ENCODE measurements at places on chromosomes 3 and 15.
A peak's percentile ranks its signal among the peaks of the same experiment; 100 is the strongest.

DNA sequence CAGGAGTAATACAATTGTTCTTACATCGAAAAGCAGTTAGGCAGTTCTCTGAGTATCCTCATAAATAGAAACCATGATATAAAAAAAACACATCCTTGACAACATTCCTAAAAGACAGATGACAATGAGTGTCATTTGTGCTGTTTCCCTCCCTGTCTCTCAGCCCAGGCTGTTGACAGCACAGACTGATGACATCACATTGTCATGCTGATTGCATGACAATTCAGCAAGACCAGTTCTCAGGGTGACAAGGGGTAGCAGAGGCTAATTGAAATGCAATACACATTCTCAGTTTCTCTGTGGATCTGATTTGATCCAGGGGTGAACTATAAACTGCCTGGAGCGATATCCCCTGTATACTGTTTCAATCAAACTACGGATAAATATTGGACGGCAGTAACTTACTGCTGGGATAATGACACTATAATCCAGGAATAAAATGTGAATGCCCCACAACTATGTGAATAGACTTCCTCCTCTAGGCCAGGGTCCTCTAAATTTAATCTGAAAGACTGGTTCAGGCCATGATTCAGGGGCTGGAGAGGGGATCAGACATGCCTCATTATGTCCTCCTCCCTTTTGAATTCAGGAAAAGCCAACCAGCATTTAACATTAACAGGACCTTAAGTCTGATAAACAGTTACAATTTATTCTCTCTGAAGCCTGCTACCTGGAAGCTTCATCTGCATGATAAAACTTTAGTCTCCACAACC is 16.7 kb upstream of the EIF1B start:
- peak; percentile 86 for DNase-seq

GRCh38 chr3:106268696-106269095 is 399.9 kb upstream of the CBLB start:
- DNase-seq, result no peak

- no peak for DNase-seq
Measured at GRCh38 chr3:33322412-33322811, 45.2 kb downstream of the FBXL2 start.

DNA sequence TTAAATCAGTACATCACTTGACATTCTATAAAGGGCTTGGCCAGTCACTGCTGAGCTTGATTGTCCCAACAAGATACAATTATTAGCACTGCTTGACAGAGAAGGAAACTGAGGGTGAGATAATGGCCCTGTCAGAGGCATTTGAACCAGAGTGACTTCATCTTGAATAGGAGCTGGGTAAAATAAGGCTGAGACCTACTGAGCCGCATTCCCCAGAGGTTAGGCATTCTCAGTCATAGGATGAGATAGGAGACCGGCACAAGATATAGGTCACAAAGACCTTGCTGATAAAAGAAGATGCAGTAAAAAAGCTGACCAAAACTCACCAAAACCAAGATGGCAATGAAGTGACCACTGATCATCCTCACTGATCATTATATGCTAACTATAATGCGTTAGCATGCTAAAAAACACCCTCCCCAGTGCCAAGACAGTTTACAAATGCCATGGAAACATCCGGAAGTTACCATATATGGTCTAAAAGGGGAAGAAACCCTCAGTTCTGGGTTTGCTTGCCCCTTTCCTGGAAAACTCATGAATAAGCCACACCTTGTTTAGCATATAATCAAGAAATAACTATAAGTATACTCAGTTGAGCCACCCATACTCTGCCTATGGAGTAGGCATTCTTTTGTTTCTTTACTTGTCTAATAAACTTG is 239.1 kb upstream of the SETMAR start:
- DNase-seq, result no peak

DNA sequence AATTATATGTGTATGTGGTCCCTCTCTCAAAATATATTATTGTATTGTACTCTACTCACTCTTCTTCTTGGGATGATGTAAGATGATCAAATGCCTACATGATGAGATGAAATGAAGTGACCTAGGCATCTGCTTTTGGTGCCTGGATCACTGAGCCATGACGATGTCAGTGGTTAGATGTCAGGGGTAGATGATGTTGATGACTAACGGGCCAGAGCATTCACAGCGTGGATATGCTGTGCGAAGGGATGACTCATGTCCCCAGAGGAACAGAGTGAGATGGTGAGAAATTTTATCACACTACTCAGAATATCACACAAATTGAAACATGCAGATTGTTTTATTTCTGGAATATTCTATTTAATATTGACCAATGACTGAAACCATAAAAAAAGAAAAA is 233.9 kb upstream of the CADM2 start:
- DNase-seq, result no peak

GRCh38 chr3:177597311-177598096 is 400.2 kb upstream of the TBL1XR1 start:
- DNase-seq, result peak; percentile 70

DNA sequence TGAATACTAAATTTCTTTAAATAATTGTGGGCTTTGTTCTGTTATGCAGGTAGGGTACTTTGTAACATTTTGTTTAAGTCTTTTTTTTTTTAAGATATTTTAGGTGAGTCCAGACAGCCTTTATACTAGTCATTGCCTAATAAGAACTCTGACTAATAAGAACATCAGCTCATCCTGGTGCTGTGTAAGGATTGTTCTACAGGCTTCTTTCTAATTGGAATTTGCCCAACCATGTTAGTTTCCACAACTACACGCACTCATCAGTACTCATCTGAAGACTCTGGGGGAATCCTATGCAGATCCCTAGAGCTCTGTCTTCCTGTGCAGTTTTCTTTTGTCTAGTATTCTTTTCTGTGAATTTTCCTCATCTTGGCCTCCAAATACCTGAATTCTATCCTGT is 741.8 kb downstream of the IGSF11 start:
- no peak for DNase-seq

DNA sequence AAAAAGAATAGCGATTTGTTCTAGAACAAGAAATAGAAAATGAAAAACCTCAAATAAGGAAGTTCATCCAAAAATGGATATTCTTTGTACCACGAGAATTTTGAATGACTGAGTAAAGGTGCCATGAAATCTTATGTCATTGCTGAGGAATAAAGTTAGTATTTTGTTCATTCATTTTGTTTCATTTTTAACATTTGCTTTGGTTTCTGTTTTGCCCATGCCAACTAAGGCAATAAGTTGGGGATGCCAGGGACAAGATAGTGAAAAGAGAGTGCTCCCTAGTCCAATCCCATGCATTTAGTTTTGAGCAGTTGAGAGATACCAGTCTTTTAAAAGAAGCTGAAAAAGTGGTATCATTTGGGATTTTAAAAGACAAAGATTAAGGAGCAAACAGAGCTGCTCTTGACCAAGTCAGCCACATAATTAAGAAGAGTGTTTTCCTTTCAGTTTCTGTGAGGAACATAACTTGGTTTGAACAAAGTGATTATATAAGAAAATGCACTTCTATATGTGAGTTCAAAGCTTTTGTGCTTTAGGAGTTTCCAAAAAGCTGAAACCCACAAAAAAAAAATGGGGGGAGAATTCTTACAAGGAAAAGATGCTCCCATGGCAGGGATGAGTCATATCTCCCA is 201.4 kb downstream of the PLOD2 start:
- DNase-seq, result no peak

DNA sequence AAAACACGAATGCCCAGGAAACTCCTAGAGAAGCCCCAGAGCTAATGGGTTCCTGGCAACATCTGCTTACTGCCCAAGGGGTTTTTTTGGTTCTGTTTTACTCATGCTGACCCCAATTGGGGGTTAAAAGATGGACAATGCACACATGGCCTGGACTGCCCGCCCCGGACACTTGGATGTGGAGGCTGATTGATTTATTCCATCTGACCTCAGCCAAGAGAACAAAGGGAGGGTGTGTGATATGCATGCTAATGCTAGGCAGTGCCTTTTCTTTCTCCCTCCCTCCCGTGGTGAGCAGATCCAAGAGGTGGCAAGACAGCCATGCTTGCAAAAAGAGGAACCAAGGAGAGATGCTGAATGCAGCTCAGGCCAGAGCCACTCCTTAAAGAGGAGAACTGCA is 3.3 kb upstream of the LRTM1 start:
- DNase-seq, result peak; percentile 95

DNA sequence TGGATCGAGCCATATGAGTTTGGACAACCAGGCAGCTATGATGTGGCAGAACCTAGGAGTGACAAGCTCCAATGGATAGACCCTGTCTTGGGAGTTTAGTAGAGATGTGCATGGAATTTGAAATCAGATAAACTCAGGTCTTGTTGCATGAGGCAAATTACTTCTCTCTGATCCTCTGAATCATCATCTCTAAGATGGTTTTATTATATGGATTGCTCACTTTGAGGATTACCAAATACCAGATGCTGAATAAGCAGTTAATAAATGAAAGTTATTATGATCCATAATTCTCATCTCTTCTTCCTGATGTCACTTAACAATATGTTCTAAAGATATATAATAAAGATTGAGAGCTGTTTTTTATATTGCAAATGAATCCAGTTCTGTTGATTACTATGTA is 622.2 kb downstream of the NTRK3 start:
- DNase-seq, result no peak

- DNase-seq, result no peak
Measured at GRCh38 chr15:80275961-80276360, 23.9 kb upstream of the CTXND1 start.
